ENCODE measurements at places on chromosomes 12 and 14. TPM values are rescaled to one million over a fixed set of nuclear protein-coding genes. Genes with fewer than 3 reads are reported as not detected.

- no peaks in the 10 kb centered on the region for H3K27me3 ChIP-seq
- H3K4me1 ChIP-seq = peaks cover 22% of the 10 kb centered on the region
- H3K36me3 ChIP-seq = peaks cover 38% of the 10 kb centered on the region
- H3K4me3 ChIP-seq = peak overlapping the region; percentile 73
- H3K27ac ChIP-seq = peak overlapping the region; percentile 12
Measured at GRCh38 chr12:122227341-122227740, 1.5 kb upstream of the DIABLO start.

GRCh38 chr14:68695326-68695768 is 97.5 kb downstream of the ZFP36L1 start:
- peaks cover 21% of the 10 kb centered on the region for H3K4me1 ChIP-seq
- H3K27me3 ChIP-seq = peaks cover 2% of the 10 kb centered on the region
- peak overlapping the region; percentile 18 for H3K27ac ChIP-seq
- H3K4me3 ChIP-seq = no peak overlapping the region

GRCh38 chr14:71432334-71433110 is 499.7 kb upstream of the RGS6 start:
- no peaks in the 10 kb centered on the region for H3K27me3 ChIP-seq
- H3K4me3 ChIP-seq = no peak overlapping the region
- H3K36me3 ChIP-seq = peaks cover 46% of the 10 kb centered on the region
- H3K4me1 ChIP-seq = peaks cover 18% of the 10 kb centered on the region

- no peaks in the 10 kb centered on the region for H3K27me3 ChIP-seq
- no peak overlapping the region for H3K4me3 ChIP-seq
- H3K27ac ChIP-seq = no peak overlapping the region
- H3K36me3 ChIP-seq = no peaks in the 10 kb centered on the region
- DNase-seq = no peak
Measured at GRCh38 chr14:102646615-102647014, 54.2 kb downstream of the RCOR1 start.

- H3K36me3 ChIP-seq = no peaks in the 10 kb centered on the region
- H3K4me1 ChIP-seq = no peaks in the 10 kb centered on the region
- H3K4me3 ChIP-seq = no peak overlapping the region
- peaks cover 17% of the 10 kb centered on the region for H3K27me3 ChIP-seq
Measured at GRCh38 chr12:58433959-58434358, 486.3 kb downstream of the LRIG3 start.

DNA sequence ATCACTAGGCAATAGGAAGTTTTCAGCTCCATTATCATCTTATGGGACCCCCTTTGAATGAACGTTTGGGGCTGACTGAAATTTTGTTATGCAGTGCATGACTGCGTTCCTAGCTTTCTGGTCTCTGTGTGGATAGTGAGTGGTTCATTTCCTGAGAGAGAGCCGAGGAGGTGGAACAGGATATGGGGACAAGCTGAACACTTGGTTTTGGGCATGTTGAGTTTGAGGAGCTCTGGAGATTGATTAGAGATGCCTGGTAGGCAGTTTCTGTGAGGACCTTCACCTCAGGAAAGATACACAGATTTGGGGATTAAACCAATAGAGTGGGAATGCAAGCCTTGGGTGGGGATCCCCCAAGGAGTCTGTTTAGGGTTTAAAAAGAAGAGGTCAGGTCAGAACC is 27.7 kb downstream of the TEAD4 start:
- no peaks in the 10 kb centered on the region for H3K36me3 ChIP-seq
- H3K27ac ChIP-seq = no peak overlapping the region
- DNase-seq = no peak
- H3K27me3 ChIP-seq = no peaks in the 10 kb centered on the region
- no peak overlapping the region for H3K4me3 ChIP-seq
- no peaks in the 10 kb centered on the region for H3K4me1 ChIP-seq

- H3K36me3 ChIP-seq = no peaks in the 10 kb centered on the region
- no peak overlapping the region for H3K27ac ChIP-seq
- peaks cover 6% of the 10 kb centered on the region for H3K4me1 ChIP-seq
- H3K27me3 ChIP-seq = peaks cover 18% of the 10 kb centered on the region
Measured at GRCh38 chr12:66241061-66242043, 52.3 kb downstream of the IRAK3 start.

CISTR gene
- not detected for total RNA-seq

- DNase-seq = no peak
- no peak overlapping the region for H3K4me3 ChIP-seq
- H3K27me3 ChIP-seq = no peaks in the 10 kb centered on the region
- peaks cover 22% of the 10 kb centered on the region for H3K36me3 ChIP-seq
Measured at GRCh38 chr14:58479975-58480374, 52.5 kb downstream of the KIAA0586 start.

OAS2 gene
- total RNA-seq = 86.4 TPM

- H3K4me1 ChIP-seq = peaks cover 5% of the 10 kb centered on the region
- H3K27ac ChIP-seq = no peak overlapping the region
- H3K27me3 ChIP-seq = peaks cover 25% of the 10 kb centered on the region
- no peak overlapping the region for H3K4me3 ChIP-seq
- no peaks in the 10 kb centered on the region for H3K36me3 ChIP-seq
Measured at GRCh38 chr14:64826845-64827244, 52.9 kb downstream of the SPTB start.

All from activated T-helper 2 cell treated with anti-CD3 and anti-CD28 coated beads, Interferon-gamma antibody, Interleukin-2, Interleukin-4, amounts not matched to agents 10 μg/mL and 5 μg/mL and 100 μg/mL, durations not matched to agents 14 hours and 24 hours and 36 hours (primary cell).